Stimulated activated CD4-positive, alpha-beta T cell treated with anti-CD3 and anti-CD28 coated beads, Interleukin-2, amount 100 ng/mL, for 24 hours (primary cell): ENCODE measurements at places on chromosomes 16 and 17.
A peak's percentile ranks its signal among the peaks of the same experiment; 100 is the strongest.

- DNase-seq: no peak
Observed at GRCh38 chr17:65265276-65265675, 128.1 kb downstream of the RGS9 start.

GRCh38 chr17:1126250-1126797 is 53.5 kb downstream of the ABR start:
- no peak for DNase-seq

DNA sequence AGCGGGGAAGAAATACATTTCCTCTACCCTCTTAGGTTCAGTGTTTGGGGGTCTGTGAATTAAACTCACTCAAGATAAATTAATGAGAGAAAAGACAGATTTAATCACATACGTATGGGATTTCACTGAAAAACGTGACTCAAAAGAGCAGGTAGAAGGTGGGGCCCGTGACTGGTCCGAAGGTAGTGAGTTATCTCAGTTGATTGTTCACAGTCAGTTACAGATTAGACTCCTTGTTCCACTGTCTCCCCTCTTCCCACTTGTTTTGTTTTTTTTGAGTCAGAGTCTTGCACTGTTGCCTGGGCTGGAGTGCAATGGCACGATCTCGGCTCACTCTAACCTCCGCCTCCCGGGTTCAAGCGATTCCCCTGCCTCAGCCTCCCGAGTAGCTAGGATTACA is 301.2 kb downstream of the SEC14L1 start:
- DNase-seq: peak; percentile 71

GRCh38 chr17:20116683-20117309 is 107.6 kb downstream of the SPECC1 start:
- peak; percentile 62 for DNase-seq

DNA sequence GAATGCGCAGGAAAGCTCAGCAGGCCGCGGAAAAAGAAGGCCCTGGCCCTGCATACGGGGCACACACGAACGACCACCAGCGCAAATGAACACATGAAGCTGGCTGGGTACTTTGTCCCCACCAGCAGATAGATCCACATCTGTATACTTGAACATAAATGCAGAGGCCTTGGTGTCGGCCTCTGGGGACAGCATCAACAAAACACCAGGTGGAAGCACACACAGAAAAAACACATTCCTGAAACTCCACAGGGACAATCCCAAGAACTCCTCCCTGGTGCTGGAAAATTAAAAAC is 606 bp upstream of the ZBTB4 start:
- no peak for DNase-seq

- no peak for DNase-seq
Observed at GRCh38 chr17:67863624-67864247, 38.4 kb downstream of the BPTF start.
